ENCODE measurements at places on chromosomes 5 and 9.

GRCh38 chr9:97321691-97322090, 14.2 kb downstream of the CCDC180 start:
- DNase-seq: no peak

DNA sequence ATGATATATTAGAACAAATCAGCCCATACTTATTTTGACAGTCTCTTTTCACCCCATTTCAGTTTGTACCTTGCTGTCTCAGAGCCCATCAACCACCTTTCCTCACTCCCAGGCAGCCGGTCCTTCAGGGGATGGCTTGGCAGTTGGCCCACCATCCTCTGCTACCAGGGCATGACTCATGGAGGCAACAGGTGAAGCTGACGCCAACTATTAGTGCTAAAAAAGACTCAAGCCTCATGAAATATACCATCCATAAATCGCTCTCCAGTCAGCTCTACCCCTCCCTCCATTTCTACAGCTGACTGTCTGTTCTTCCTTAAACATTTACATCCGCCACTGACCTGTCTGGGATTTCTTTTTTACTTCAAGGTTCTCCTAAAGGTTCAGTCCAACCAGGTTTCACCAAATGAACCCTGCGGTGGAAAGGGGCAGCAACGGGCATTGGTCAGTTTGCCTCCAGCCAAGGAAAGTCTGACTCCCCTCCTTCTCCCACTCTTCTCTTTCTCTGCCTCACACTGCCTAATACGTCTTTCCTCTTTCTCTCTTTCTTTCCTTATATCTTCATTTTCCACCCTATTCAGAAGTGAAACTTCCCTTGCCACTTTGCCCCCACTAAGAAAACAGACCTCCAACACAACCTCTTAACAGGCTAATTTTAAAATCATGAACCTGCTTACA, 439.1 kb downstream of the RAB3C start:
- no peak for DNase-seq

DNA sequence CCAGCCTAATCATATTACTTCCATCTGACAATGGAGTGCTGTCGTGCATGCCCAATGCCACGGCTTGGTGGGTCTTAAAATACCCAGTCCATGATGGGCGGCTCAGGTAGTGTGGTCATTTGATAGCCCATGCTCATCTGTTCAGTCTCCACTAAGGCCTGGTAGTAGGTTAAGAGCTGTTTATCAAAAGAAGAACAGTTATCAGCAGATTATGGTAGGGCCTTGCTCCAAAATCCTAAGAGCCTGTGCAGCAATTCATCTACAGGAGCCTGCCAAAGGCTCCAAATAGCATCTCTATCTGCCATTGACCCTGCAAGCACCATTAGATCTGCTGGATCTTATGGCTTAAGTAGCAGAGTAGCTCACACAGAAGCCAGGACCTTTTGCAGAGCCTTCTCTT, 21.8 kb upstream of the NTRK2 start:
- no peak for DNase-seq

- DNase-seq: no peak
Observed at GRCh38 chr9:28916348-28916747, 1343.1 kb upstream of the C9orf72 start.

- DNase-seq: no peak
Observed at GRCh38 chr5:141940695-141941271, 17.1 kb downstream of the DELE1 start.

- no peak for DNase-seq
Observed at GRCh38 chr9:19101203-19101602, 1.5 kb downstream of the HAUS6 start.

DNA sequence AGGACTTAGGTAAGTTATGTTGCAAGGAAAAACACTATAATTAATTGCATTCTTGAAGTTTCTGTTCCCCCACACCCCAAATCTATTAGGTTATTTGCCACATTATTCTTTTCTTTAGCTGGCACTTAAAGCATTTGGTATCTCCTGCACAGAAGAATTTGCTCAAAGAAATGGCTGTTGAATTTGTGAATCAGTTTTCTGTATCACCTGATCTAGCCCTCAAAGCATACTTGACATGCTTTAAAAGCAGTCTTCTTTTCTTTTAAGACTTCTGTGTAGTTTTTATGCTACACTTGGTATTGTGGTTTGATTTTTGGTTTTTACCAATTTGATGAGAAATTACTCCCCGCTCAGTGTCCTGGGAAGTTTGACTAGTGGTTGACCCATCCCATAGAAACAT, 69.1 kb downstream of the RIC1 start:
- DNase-seq: no peak

- DNase-seq: no peak
Observed at GRCh38 chr5:94057655-94058054, 316.3 kb upstream of the POU5F2 start.

DNA sequence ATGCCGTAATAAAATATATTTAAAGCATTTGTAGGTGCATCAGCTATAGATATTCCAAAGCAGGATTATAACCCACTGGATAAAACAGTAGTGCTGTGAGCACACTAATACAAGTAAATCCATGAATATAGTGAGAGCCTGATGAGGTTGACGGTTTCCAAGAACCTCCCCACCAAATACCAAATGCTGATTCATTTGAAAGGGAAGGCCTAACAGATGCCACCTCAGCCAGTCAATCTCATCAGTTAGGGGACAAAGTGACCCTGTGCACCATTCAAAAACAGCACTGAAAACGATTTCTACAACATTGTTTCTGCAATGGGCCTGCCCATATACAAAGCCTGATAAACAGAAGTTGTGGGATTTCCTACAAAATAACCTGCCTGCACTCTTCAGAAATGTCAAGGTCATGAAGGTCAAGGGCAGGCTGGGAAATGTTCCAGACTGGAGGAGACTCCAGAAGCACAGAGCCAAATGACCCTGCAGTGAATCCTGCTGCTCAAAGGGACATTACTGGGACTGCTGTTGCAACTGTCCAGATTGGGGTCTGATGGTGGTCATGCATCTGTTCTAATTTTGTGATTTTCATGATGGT, 69.6 kb downstream of the ROR2 start:
- DNase-seq: no peak

- no peak for DNase-seq
Observed at GRCh38 chr9:117958726-117959125, 254.5 kb downstream of the TLR4 start.

DNA sequence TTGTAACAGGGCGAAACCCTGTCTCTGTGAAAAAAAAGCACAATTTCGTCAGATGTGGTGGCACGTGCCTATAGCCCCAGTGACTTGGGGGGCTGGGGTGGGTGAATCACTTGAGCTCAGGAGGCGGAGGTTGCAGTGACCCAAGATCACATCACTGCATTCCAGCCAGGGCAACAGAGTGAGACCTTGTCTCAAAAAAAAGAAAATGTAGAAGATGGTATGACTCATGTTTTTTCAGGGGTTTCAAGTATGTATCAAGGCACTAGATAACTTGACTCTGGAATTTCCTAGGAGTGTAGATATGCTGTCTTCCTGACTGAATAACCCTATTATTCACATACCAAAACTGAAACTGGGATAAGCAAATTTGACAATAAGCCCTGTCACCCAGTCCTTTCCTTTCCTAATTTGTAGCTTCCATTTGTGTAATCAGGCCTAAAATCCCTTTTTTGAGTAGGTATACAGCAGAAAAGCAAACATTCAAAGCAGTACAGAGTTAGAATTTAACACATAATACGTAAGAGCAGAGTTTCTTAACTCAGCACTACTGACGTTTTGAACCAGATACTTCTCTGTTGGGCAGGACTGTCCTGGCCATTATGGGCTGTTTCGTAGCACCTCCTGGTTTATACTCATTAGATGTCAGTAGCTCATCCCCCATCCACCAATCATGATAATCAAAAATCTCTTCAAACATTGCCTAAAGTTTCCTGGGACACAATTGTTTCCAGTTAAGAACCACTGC, 17.3 kb upstream of the ANKRD18B start:
- no peak for DNase-seq

DNA sequence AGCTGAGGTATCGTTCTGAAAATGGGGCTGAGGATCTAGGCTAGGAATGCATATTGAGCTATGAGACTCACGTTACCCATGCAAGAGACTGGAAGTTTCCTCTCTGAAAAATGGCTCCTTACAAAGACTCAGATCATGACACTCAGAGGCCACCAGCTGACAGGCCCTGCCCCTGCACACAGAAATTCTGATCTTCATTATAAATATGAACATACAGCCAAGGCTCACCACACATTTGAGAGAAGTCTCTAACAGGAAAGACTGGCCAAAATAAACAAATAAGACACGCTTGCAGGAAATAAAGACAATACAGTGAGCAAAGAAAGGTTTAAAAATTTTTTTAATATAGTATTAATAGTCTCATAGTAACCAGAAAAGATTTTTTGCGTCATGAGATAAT, 365.9 kb downstream of the NFIB start:
- no peak for DNase-seq

DNA sequence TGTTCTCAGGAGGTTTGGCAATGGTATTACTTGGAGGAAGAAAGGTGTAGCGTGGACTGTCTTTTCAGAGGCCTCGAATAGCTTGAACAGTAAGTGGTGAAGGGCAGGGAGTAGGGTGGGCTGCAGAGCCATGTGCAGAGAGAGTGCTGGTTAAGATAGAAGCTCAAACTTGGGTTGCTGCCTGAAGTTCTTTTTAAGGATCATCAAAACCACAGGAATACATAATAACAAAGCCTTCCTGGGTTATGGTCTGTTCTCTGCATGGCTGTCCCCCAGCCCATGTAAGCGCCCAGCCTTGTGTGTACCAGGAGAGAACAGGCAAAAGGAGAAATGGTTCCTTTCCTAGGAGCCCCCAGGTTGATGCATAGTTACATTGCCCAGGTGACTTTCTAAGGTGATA, 43.9 kb downstream of the RCL1 start:
- DNase-seq: no peak

DNA sequence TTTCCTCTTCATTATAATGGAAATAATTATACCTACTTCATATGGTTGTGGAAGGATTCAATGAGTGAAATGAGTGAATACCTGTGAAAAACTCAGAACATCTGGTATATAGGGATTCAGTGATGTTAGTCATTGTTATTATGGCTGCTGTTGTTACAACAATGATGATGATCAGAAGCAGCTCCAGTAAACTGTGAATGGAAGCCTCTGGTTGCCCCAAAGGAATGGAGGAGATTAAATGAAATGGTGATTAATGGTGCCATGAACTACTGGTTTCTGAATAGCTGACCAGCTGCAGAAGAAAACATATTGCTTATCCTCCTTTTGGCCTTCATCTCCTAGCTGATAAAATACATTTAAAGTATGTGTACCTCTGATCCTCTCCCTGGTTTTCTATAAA, 372.0 kb downstream of the ARHGEF28 start:
- no peak for DNase-seq

- DNase-seq: no peak
Observed at GRCh38 chr5:35785601-35786085, 71.0 kb upstream of the IL7R start.

GRCh38 chr9:135962696-135963307, 1.6 kb upstream of the UBAC1 start:
- DNase-seq: no peak
